Mesothelial cell of epicardium (in vitro differentiated cells): ENCODE measurements at places on chromosomes 12 and 14.

GRCh38 chr12:67649261-67649569 lies 670 bp downstream of the DYRK2 start:
- DNase-seq, result no peak

GRCh38 chr14:92579244-92579936 lies 65.8 kb downstream of the RIN3 start:
- no peak for DNase-seq

- peak; percentile 61 for DNase-seq
Observed at GRCh38 chr12:15322164-15323061, at the start of gene PTPRO. TSS of gene PTPRO (plus strand) at chr12:15322508.

- DNase-seq, result no peak
Observed at GRCh38 chr12:1706632-1706980, 15.7 kb downstream of the ADIPOR2 start.

DNA sequence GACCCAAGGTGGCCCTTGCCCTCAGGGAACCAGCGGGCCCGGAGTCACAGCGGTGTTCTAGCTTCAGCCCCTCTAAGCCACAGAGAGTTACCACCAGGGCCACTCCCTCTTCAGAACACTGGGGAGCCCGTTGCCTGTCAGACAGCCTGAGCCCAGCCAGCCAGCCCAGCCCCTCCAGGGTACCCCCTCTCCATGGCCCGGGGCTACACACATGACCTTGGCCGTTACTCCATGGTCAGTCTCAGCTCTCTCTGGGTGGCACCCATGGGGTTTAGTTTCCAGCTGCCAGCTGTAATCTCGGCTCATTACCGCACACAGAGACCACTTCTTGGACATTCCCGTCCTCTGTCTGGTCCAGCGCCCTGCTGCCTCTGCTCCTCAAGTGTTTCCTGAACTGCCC lies 35.0 kb downstream of the PPP2R5C start:
- no peak for DNase-seq

DNA sequence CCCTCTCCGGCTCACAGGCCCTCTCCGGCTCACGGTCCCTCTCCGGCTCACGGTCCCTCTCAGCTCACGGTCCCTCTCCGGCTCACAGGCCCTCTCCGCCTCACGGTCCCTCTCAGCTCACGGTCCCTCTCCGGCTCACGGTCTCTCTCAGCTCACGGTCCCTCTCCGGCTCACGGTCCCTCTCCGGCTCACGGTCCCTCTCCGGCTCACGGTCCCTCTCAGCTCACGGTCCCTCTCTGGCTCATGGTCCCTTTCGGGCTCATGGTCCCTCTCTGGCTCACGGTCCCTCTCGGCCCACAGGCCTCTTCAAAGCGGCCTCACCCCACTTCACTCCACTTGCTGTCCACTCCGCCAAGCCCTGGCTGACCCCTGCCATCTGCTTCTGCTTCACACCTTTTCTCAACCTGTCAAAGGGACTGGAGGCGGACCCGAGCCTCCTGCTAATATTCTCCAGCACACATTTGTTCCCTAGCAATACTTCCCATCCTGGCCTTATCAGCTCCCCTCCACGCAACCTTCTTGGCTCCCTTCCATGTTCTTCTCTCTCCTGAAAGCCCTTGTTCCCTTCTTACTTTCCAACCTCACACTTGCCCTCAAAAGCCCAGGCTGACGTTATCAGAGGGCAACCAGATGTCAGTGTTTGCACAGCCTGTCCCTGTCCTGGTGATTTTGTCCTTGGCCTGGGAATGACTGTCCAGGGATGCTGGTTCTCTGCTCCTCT lies 176.7 kb downstream of the CALM1 start:
- DNase-seq, result no peak

DNA sequence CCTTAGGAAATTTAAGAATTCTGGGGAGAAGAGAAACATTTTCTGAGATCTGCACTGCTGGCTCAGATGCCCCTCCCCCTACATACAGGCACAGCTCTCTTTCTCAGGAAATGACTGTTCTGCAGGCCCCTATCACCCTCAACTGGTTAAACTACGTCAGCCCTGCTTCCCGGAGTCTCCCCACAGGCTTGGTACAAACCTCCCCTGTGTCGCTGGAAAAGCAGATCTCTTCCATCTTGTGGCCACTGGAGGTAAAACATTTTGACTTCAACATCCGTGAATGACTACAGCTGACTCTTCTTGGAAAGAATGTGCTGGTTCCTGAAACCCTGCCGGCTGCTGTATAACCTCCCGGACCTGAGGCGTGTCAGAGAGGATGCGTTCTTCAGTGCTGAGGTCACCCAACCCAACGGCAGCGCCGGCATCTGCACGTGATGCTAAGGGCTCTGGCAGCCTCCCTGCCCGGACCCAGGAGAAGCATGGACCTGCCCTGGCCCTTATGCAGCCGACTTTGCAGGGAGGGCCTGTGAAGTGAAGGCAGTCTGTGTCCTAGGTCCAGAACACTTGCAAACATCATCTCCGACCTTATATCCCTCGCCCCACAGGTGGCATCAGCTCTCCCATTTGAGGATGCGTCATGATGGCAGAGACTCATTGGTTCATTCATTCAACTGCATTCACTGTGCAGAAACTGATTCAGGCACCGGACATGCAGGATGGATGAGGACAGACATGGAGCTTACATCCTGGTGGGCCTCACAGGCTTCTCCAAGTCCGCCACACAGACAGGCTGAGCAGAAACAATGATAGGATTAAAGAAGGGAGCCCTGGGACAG lies 129.2 kb downstream of the GCH1 start:
- peak; percentile 53 for DNase-seq

GRCh38 chr14:75144944-75145343 lies 18.1 kb upstream of the NEK9 start:
- DNase-seq, result no peak

- DNase-seq, result no peak
Observed at GRCh38 chr14:68879841-68880575, 87.1 kb upstream of the ZFP36L1 start.

GRCh38 chr14:61661471-61662400 lies 33.6 kb upstream of the HIF1A start:
- DNase-seq, result no peak

GRCh38 chr14:81871706-81872105 lies 338.1 kb upstream of the SEL1L start:
- no peak for DNase-seq

GRCh38 chr12:121789800-121790728 lies 3.4 kb downstream of the RHOF start:
- no peak for DNase-seq

GRCh38 chr12:64603183-64603841 lies 7.0 kb upstream of the RASSF3 start:
- DNase-seq, result no peak

DNA sequence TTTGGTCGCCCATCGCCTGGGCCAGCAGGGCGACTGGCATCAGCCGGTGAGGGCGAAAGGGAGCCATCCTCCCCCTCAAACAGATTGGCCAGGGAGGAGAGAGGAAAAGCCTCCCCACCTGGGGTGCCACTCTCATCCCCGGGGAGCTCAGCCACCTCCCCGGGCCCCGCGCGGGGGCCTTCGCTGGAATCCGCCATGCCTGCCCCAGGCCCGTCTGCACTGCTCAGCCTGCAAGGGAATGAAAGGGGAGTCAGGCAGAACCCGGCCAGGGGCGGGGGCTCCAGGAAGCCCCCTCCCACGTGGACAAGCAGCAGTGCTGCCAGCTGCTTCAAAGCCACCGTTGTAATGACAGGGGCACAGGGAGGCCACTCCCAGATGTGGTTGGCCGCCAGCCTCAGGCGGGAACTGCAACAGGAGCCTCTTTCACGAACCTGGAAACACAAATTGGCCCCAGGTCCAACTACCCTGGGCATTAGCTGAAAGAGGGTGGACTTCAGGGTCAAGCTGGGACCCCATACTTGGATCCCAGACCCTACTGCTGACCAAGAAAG lies 18.5 kb downstream of the TRPV4 start:
- DNase-seq, result no peak
